ENCODE measurements at places on chromosomes 4 and X.

DNA sequence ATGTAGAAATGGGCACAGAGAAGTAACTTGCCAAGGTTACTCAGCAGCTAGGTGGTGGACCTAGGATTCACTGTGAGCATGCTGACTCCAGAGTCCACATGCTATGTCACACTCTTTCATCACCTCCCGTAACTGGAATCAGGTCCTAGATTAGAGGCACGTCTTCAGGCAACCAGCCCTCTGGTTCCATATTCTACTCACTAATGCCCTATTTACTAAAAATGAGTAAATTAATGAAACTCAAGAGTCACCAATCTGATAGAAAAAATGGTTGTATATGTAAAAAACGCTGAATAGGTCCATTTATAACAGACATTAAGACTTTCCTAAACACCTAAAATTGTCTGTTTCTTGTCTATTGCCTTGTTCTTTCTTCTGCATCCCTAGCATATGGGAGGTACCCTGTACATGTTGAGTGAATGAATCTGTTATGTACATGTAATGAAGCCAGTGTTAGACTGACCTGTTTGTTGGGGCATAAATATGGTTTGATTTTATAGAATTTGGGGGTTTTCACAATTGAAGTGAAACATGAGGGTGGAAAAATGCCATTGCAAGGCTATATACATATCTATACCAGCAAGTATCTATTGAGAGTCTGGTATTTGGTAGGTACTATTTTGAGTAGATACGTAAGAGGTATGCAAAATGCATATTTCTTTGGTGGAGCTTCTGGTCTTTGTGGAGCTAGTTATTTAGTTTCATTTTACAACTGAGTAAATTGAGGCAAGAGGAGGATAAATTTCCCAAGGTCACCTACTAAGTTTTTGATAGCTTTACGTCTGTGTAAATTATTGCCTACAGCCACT, 7.5 kb upstream of the RUFY3 start:
- DNase-seq: no peak

GRCh38 chrX:16320765-16321355, 153.6 kb downstream of the MAGEB17 start:
- no peak for DNase-seq

DNA sequence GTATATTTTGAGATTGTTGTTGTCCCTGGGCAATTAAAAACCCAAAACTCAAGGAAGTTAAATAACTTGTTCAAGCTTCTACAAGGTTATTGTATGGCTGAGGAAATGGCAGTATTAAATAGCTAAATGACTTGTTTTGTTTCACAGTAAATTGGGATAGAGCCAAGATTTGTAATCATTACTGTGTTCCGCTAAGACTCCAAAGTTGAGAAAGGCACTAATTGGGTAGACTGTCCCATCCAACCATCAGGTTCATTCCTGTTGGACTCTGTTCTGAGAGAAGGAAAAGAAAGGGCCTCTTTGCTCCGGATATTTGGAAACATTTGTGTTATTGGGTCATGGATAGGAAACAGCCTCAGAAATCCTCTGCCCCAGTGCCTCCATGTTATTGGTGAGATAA, 82.2 kb downstream of the DCLK2 start:
- no peak for DNase-seq

DNA sequence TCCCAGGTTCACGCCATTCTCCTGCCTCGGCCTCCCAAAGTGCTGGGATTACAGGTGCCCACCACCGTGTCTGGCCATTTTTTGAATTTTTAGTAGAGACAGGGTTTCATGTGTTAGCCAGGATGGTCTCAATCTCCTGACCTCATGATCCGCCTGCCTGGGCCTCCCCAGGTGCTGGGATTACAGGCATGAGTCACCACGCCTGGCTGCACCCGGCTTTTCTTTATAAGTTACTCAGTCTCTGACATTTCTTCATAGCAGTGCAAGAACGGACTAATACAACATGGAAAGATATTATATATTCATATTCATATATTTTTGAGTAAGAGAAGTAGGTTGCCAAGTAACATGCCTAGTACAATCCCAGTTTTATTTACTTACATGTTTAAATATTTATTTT, 22.9 kb downstream of the SHROOM3 start:
- DNase-seq: no peak

GRCh38 chr4:66791686-66792085, 753.6 kb downstream of the CENPC start:
- DNase-seq: no peak

GRCh38 chr4:165874791-165875371, 1.8 kb downstream of the TLL1 start:
- DNase-seq: peak; percentile 19

DNA sequence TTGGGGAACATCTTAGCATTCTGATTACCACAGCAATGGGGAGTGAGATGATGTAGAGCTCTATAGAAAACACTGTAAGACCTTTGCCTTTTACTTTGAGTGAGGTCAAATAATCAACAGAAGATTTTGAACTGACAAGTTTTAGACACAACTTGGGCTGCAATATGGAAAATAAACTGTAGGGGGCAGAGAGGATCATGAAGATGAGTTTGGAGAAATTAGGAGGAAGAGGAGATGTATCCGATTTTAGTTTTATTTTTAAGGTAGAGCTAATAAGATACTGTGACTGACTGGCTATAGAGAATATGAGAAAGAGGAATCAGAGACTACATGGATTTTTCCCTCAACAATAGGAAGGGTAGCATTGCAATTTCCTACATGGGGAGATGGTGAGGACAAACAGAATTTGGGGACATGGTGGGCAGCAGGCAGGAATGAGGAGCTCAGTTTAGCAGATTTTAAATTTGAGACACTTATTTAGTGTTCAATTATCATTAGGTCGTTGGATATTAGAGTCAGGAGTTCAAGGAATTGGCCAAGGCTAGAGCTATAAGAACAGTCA, 563.1 kb downstream of the INPP4B start:
- DNase-seq: no peak

- DNase-seq: no peak
Observed at GRCh38 chr4:158929939-158930638, 161.3 kb downstream of the FNIP2 start.

DNA sequence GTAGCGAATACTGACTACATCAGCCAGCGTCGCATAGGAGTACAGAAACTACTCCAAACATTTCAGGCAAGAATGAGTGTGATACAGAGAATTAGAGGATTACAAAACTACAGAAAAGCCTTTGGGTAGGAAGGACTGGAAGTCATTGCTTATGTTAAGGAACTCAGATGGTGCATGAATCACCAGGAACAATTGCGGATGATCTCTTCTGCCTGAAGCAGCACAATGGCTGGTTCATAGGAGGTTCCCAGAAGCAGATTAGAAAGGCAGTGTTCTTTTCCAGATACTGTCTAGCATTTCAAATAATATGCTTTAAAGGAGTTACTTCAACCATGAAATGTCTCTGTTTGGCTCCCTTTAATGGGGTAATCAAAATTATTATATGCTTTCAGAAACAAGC, 42.5 kb upstream of the MAP9 start:
- no peak for DNase-seq

DNA sequence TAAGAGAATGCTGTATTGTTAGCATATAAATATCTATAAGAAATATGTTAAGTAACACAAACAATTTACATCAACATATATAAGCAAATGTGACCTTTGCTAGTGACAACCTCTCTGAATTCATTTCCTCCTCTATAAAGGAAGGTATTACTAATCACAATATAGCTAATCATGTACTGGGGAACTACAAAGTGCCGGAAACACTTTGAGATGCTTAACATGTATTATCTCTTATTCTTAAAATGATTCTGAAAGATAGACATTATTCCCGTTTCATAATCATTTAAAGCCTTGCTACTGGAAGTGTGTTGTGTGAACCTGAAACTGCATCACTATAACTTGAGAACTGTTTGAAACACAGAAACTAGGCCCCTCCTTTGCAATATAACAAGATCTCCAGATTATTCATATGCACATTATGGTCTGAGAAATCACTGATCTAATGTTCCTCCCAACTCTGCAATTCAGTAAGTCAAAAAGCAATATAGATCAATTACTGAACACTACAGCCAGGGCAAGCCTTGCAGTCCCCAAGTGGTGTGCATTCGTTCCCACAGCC, 54.0 kb downstream of the KLHL8 start:
- DNase-seq: no peak

GRCh38 chr4:61619528-61619927, 419.4 kb downstream of the ADGRL3 start:
- DNase-seq: no peak

DNA sequence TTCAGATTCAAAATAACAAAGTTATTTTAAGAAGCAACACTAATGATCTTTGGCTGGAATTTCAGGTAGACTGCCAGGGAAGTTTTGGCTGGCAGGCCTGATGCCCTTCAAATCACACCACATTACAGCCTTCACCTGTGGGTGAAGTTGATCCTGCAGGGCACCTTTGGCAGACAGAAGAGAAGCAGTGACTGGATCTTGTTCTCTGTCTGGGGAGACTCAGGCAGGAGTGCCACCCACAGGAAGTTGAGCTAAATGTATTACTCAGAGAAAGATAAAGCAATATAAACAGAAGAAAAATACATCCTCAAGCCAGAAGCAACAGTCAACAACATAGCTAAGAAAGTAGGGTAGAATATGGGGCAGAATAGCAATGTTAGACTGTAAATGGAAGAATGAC, 12.8 kb upstream of the CFAP299 start:
- DNase-seq: no peak

DNA sequence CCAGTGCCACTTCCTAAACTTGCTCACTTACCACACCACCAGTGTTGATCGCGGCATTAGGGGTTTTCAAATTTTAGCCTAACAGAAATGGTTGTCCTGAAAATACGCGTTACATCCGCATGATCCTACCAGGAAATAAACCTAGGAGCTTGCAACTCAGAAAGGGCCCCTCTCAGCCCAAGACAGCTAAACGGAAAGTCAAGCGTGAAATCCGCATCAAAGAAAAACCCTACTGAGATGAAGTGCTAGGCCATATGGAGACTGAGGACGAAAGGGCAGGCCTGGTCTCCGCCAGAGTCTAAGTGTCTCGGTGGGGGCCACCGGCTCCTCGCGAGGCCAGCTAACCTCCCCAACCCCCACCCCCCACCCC, 626 bp downstream of the YTHDC1 start:
- DNase-seq: no peak

GRCh38 chrX:75522565-75523431, at the start of gene ZDHHC15:
ZDHHC15 (minus strand) TSS chrX:75523037; CDS start chrX:75523024, 13 bp downstream.
- peak; percentile 54 for DNase-seq

DNA sequence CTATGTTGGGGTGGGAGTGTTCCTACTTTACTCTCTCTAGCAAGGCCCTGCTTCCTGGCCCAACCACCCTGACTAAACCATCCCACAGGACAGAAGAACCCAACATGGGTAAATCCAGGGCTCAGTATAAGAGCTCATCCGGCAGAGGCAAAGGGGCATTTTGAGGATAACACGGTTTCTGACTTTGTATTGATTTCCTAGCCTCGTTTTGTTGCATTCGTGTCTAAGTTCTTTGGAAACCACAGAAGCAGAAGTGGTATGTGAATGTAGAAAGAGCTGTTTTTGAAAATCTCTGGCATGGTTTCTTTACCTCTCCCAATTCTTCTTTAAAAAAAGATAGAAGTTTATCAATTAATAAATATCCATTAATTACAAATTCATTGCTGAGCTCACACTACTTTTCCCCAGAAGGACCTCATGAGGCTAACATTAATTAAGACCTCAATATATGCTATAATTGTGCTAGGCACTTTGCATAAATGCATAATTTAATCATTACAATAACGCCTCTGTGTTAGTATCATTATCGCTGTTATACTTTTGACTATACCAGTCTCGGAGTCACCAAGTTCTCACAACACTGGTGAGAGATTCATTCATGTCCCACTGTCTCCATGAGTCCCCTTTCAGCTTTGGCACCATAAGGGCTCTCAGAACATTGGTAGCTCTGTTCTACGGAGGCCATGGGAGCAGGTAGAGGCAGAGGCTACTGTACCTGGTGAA, 5.8 kb upstream of the CLNK start:
- DNase-seq: no peak

DNA sequence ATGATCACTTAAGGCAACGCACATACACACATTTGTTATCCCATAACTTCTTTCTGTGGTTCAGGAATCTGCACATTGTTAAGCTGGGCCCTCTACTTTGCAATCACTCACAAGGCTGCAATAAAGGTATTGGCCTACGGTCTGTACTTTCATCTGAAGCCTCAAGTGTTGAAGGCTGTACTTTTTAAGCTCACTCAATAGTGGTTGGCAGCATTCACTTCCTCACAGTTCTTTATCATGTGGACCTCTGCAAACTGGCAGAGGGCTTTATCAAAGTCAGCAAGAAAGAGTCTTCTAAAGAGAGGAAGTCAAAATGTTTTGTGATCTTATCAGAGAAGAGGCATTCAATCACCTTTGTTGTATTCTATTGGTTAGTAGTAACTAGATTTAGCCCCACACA, 301.4 kb upstream of the EPHA5 start:
- DNase-seq: no peak

DNA sequence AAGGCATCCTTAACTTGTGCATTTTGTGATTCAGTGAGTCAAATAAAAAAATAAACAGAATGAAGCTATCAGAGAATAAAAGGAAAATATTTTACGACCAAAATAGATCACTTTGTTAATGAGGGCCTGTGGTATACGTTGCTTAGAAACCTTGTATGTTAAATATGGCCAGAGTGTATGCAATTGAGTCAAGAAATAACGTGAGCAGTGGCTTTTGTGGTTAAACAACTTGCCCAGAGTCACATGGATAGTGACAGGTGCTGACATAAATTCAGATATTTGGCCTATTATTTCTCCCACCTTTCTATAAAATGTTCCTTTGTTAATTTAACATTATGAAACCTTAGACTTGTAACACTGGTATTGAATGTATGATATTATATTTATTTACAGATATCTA, 393.4 kb downstream of the PABPC4L start:
- DNase-seq: no peak

- no peak for DNase-seq
Observed at GRCh38 chrX:108049649-108050048, 4.8 kb downstream of the VSIG1 start.

- no peak for DNase-seq
Observed at GRCh38 chr4:48343035-48343434, 1.7 kb downstream of the SLAIN2 start.

DNA sequence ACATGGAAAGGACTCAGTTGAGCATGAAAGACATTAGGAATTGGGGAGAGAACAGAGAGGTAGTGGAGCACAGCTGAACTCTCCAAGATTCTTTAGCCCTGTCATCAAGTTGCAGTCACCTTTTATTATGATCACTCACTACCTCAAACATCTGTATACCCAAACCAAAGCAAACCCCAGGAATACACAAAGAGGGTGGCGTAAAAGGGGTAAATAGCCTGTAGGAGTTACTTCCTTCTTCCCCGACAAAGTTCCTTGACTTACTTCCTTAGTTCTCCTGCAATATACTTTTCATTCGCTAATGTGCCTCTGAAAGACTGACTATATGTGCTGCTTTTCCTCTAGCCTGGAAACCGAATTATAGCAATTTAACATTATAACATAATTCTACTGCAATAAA, 159.9 kb downstream of the SPRY1 start:
- DNase-seq: no peak
